NCI-H2081 (cell line): ENCODE measurements at places on chromosomes 12 and 14.

- DNase-seq, result no peak
Observed at GRCh38 chr14:91303091-91303923, 58.8 kb upstream of the GPR68 start.

DNA sequence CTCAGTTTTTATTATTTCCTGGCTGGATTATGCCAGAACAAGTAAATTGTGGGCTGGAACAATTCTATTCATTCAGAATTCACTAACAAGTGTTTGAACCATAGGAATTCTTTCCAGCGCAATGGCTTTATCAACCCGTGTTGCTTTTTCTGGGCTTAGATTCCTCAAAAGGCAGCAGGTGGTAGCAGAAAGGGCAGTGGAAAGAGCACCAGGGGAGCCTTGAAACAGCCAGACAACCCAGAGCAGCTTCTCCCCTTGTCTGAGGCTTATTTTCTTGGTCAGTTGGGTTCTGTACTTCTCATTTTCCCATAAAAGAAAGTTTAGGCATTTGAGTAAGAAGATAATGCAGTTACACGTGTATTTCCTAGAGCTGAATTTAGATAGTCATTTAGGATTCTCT lies 130.7 kb downstream of the OTOGL start:
- no peak for DNase-seq

DNA sequence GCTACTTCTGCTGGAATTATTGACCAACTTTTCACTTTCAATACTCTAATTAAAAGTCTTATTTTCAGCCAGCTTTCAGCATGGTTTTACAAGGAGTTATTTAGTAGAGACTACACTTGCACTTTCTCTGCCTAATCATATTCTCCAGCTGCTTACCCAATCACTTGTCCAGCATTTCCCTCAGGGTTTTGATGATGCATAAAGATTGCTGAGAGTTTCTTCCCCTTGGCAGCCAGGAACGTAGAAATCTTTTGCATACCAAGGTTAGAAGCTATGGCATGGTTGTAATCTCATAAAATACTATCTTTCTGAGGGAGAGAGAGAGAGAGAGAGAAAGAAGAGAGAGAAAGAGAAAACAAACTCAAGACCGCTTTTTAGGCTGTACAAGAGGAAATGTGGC lies 10.8 kb downstream of the OR4Q3 start:
- DNase-seq, result no peak

DNA sequence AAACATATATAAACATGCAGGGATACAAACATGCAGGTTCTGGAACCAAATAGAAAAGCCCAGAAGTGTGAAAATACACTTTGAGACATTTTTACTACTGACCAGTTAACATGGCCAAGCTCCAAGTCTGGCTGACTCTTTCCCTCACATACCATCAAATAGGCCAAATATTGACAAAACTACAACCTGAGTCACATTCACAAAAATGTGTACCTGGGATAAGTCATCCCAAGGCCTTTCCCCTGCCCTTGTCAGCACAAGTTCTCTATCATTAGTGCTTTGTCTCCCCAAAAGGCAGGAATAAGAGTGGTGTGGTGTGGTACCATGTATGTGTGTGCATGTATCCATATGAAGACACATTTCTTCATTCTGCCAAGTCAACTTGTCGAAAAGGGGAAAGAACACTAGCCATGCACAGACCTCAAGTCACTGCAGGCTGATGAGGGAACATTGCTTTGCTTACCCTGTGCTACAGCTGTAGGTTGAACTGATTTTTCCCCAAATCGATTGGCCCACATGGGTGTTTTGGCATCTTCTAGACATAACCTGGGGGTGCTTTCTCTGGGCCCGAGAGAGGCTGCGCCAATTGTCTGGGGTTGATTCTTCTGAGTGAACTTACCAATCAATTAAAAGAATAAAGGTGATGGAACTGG lies 14.9 kb downstream of the HOXC4 start:
- DNase-seq, result no peak

- DNase-seq, result no peak
Observed at GRCh38 chr12:118053071-118053985, 7.7 kb downstream of the WSB2 start.

- no peak for DNase-seq
Observed at GRCh38 chr14:22252686-22253085, 336.3 kb downstream of the DAD1 start.

DNA sequence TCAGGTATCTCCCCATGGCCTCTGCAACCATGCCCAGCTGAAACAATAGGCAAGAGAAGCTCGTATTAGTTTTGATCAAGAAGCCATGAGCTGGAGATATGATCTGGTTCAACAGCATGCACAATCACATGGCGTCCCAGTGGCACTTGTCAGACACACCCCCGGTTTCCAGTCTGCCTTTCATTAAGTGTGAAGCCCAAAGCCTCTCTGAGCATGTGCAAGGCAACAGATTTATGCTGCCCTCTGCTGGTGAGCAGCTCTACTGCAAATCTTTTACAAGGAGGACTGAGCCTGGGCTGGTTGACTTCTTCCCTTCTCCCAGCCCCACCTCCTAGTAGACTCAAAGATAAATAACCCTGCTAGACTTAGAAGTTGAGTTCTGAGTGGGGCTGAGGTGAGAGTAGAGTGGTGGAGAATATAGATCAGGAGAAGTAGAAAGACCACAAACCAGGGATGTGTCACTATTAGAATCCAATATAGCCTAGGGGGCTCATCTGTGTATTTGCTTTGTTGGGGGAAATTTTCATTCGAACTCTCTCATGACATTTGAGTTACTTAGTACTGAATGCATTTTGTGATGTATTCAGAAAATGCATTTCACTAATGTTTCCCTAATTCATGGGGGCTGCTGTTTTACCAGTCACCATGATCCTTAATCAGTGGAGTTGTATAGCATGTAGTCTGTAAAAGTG lies 53.7 kb upstream of the MBIP start:
- peak; percentile 88 for DNase-seq

DNA sequence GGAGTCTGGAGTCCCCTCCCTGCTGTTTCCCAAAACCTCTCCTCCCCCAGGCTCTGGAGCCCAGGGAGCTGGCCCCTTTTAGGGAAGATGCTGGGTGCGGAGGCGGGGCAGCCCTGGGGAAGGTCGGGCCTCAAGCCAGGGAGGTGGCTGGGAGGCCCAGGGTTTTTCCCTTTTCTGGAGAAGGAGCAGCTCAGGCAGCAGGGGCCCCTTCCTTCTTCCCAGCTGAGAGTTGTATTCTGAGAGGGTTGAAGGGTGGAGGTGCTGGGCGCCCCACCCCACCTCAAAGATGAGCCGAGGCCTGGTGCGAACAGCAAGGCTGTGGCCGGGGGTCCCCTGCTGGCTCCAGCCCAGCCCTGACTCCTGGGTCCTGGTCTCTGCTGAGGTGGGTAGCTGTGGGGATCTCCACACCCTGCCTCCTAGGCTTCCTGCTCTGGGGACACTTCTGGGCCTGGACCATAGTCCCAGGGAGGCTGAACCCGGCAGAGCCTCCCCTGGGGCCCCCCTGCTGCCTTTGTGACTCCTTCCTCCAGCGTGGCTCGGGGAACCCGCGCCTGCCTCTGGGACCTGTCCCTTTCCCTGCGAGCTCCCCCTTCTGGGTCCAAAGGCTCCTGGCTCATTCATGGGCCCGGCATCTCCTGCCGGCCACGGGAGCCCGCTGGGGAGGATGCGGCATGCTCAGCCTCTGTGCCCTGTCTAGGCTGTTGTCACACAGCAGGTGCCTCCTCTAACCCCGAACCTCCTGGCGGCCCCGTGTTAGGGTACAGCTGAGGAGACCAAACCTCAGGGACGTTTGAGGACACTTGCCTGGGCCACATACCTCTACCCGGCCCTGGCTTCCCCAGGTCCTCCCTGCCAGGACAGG lies 4.4 kb downstream of the TRMT61A start:
- DNase-seq, result no peak

GRCh38 chr12:120536064-120536791 lies 2.1 kb downstream of the RNF10 start:
- no peak for DNase-seq

DNA sequence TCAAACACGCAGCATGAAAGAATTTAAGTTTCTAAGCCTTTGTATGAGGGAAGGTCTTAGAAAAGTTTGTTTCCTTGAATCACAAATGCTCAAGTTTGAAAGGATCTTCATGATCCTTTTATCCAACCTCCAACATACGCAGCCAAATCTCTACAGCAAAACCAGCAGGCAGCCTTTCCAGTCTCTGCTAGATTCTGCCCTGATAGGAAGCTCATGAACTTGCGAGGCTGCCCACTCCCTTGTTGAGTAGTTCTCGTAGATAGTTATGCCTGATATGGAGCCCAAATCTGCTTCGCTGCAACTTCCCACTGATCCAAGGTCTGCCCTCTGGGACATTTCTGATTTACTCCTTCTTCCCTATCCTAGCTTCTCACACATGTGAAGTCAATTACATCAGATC lies 272.9 kb downstream of the EGLN3 start:
- DNase-seq, result no peak

- no peak for DNase-seq
Observed at GRCh38 chr14:92987713-92988510, 65.0 kb downstream of the CHGA start.

- DNase-seq, result no peak
Observed at GRCh38 chr12:61991661-61992060, 268.5 kb upstream of the USP15 start.

DNA sequence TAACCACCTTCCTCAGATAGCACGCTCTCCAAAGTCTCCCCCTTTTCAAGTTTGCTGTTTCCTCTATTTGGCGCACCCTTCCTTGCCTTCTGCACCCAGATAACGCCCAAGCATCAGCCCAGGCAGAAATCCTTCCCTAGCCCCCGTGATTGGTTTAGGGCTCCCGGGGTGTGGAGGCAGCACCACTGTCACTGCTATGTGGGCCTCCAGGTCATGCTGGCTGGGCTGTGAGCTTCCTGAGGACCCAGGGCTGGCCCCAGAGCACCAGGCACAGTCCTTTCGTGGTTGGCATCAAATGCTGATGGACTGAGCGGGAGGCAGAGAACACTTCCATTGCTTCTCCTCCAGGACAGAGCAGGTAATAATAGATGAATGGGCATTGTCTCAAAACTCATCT lies 311.4 kb downstream of the BCL11B start:
- DNase-seq, result no peak

DNA sequence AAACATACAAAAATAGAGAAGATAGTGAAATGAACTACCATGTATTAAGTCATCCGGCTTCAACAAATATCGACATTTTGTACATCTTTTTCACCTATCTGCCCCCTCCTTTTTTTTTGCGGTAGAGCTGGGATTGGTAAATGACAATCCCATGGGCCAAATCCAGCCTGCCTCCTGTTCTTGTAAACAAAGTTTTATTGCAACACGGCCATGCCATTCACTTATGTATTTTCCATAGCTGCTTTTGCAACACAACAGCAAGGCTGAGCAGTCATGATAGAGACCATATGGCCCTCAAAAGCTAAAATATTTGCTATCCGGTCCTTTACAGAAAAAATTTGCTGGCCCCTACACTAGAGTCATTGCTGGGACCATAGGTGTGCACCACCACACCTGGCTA lies 58.1 kb upstream of the PLEKHG3 start:
- DNase-seq, result no peak

DNA sequence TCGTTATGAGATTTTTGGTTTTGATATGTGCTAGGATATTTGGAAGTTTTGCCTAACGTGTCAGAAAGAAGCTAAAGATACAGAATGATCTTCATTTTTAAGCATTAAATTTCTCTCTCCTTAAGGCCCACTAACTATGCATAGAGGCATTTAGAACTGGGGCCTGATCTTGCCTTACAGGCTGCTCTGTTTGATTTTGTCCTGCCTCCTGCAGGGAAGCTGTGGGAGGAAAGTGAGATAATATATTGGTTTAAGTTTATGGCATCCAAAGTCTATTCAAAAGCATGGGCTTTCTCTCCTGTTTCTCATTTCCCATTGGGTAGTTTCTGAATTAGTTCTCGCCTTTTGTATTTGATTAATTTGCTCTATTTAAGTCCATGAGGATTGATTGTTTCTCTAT lies 250.3 kb upstream of the FBXO33 start:
- DNase-seq, result no peak

DNA sequence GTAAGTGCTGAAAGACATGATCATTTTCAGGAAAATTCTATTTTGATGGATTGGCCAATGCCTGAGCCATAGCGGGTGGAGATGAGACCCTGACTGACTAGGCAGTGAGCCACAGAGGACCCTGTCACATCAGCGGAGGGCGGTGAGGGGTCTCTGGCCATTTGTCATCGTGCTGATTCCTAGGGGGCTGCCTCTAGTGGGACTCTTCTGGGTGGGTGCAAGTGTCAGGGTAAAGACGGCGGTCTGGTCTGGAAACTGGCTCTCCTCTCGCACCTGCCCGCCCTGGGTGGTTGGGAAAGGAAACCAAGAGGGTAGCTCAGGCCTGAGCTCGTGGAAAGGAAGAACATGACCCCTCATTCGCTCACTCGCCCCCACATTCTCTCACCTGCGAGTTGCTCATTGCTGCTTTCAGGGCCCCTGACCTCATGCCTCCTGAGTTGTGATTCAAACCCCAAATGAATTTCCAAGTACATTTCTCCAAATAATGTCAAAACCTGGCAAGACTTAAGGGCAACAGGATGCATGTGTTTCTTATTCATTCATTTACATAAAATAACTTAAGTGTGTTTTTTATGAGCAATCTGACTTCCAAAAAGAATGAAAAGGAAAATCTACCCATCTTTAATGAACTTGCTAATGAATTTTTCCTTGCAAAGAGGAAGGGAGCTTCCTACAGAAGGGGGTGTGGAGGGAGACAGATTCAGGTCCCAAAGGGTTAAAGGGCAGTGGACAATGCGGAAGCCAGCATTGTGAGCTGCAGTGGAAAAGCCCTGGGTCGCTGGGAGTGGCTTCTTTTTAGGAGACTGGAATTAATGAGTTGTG lies 12.8 kb downstream of the MEG3 start:
- DNase-seq, result no peak

GRCh38 chr12:113474635-113475436 lies 3.2 kb upstream of the LHX5 start:
- DNase-seq, result no peak

DNA sequence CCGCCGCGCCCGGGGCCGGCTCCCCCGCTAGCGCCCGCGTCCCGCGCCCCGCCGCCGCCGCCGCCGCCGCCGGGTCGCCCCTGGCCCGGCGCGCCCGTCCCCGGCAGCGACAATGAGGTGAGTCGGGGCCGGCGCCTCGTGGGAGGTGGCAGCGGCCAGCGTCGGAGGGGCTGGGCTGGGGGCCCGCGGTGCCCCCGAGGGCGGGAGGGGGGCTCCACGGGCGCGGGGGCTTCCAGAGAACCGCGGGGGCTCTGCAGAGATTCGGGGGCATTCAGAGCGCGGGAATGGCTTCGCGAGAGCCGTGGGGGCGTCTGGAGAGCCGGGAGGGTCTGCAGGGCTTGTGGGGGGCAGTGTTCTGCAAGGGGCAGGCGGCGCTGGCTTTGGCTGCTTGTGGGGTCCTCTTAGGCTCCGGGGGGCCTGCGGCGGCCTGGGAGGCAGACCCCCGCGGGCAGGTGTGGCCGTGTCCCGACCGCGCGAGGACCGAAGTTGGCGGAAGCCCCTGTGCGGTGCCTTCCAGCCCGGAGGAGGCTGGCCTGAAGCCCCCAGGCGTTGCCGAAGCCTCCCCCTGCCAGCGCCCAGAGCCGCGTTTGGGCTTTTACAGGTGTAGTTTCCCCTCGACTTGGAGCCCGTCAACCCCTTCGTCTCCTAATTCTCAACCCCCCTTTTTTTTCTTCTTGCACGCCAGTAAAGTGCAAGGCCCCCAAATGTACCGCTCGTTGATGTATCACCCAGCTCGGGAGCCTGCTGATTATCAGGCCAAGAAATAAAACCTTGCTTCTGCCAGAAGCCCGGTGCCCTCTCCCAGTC lies 93.1 kb upstream of the EVL start:
- peak; percentile 22 for DNase-seq

GRCh38 chr12:54197431-54197909 lies 8.7 kb upstream of the SMUG1 start:
- no peak for DNase-seq
